ENCODE measurements at places on chromosomes 1 and 21.

- no peak for DNase-seq
Observed at GRCh38 chr1:61506944-61507500, 217.9 kb downstream of the TM2D1 start.

DNA sequence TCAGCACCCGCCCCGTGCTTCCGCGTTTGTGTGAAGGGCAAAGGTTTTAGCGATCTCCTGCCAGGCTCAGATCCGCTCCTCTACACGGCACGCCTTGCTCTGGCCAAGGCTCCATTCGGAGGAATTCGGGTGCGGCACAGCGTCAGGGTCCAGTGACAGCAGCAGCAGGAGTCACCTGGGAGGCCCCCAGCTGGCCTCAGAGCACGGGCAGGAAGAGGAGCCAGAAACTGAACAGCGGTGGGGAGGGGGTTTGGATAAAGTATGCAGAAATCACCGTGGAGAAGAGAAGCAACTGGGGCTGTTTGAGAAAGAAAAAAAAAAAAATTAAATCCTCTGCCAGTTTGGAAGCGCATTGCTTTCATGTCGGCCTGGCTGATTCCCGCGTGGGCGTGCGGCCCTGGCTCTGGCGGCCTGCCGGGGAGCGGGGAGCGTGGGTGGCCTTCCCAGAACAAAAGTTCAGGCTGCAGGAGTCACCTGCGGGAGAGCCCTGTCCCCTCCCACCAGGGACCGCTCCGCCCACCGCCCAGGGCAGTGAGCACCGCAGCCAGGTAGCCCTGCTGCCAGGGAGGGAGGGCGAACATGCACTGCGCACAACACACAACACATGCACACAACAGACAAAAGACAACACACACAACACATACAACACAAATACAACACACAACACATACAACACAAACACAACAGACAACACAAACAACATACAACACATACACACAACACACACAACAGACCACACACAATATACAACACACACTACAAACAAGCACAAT is 107.6 kb downstream of the ETS2 start:
- DNase-seq = peak; percentile 12

DNA sequence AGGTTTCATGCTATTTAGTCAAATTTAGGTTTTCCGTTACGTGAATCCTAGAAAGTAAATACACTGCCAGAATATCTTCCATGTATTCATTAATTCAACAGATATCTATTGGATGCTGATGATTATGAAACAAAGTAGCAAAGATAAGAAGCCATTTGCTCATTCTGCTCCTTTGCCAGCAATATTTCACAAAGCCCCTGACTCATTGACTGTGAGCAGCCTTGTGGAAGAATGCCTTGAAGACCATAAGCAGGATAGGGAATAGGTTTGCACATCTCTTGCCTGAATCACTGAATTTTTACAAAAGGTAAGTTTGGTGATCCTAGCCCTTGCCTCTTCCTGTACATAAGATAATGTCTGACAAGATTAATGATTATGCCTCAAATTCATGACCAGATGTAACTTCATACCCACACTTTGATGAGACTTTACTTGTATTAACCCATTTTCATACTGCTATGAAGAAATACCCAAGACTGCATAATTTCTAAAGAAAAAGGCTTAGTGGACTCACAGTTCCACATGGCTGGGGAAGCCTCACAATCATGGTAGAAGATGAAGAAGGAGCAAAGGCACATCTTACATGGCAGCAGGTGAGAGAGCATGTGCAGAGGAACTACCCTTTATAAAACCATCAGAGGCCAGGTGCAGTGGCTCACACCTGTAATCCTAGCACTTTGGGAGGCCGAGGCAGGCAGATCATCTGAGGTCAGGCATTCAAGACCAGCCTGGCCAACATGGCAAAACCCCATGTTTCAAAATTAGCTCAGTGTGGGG is 1.6 kb upstream of the PIGK start:
- DNase-seq = no peak

- DNase-seq = no peak
Observed at GRCh38 chr1:42734201-42735035, 5.6 kb downstream of the CLDN19 start.

GRCh38 chr1:176448340-176448739 is 14.6 kb upstream of the PAPPA2 start:
- DNase-seq = no peak

GRCh38 chr1:101025283-101025656 is 314 bp downstream of the DPH5 start:
- no peak for DNase-seq

DNA sequence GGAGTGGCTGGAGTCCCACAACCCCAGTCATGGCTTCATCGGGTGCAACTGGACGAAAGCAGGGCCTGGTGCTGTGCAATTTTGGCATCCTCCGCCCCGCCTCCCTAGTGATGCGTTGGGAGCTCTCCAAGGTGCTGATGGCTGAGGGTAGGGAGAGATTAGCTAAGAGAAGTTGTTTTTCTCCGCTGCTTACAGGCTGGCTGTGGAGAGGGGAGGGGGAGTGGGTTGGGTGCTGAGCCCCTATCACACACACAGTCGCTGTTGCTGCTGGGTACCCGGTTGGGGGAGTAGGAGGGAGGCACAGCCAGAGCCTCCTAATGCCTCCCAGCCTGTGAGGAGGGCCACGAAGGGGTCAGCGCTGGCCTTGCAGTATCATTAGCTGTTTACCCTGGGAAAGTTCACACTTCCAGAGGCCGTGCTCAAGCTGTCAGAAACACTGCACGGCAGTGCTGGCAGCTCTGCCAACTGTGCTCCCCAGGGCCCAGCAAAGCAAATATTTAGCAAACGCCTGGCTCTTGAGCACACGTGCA is 110.0 kb downstream of the GRIK3 start:
- DNase-seq = peak; percentile 12

All from stimulated activated CD4-positive, alpha-beta T cell treated with anti-CD3 and anti-CD28 coated beads, Interleukin-1b, Interleukin-23, amount 100 ng/mL, for 48 hours (primary cell).